Ammon's horn (tissue), 1 donor: ENCODE measurements at places on chromosomes 6 and 20.
A peak's percentile ranks its signal among the peaks of the same experiment; 100 is the strongest.

DNA sequence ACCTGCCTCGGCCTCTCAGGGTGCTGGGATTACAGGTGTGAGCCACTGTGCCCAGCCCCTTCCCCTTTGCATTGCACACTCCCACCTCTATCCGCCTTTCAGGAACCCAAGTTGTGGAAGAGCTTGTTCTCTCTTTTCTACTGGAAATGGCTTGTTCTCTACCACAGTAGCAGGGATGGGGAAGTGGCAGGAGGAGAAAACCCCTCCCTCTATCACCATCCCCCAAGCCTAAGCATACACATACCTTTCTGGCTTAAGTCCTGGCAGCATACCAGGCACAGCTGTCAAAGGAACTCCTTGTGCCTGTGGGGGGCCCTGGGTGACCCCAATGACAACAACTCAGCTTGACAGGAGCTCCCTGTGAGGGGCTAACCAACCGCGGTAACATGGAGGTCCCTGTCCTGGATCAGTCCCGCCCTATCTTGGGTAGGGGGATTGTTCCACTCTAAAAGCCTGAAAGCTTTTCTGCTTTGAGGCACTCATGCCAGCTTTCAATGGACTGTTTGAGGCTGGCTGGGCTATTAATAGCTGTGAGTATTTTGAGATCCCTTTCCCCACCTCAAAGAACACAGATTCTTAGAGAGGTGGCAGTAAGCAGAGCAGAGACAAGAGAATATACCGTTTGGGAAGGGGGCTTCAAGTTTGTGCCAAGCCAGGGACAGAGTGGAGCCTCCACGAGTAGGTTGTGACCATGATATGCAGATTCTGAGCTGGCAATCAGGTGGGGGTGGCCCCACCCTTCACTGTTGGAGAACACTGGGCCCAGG is 2.3 kb downstream of the KLHDC3 start:
- DNase-seq, result no peak

DNA sequence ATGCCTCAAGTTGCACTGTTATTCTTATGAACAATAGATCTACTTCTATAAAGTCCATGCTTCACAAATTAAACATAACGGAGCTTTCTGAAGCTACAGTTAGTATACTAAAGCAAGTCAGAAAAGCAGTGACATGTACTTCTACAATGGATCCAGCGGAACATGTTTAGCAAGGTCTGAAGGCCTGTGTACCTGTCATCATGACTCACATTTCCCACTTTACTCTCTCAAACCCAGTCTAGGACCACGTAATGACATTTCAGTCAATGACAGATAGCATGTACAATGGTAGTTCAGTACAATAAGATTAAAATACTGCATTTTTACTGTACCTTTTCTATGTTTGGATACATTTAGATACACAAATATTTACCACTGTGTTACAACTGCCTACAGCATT is 132.1 kb downstream of the MMS22L start:
- DNase-seq, result no peak

DNA sequence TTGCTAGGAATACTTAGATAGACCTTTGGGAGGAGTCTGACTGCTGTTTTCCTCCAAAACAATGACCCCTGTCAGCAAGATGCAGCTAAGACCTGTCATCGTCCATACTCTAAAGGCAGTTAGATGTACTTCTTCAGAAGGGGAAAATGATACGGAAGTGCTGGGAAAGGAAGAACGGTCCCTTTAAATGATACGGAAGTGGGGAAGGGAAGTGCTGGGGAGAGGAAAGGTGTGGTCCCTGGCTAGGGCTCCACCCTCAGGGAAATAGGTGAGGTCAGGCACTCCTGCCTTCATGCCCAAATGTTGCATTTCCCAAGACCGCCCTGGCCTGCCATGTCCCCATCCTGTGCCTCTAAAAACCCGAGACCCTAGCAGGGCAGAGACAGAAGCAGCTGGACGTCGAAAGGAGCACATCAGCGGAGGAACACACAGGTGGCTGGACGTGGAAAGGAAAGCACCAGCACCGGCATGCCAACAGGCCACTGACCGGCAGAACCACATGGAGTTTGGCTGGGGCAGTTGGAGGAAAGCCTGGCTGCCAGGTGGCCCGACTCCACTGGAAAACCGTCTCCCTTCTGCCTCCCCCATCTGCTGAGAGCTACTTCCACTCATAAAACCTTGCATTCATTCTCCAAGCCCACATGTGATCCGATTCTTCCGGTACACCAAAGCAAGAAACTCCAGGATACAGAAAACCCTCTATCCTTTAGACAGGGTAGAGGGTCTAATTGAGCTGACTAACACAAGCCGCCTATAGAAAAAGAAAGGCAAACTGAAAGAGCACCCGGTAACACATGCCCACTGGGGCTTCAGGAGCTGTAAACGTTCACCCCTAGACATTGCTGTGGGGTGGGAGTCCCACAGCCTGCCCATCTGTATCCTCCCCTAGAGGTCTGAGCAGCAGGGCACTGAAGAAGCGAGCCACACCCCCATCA is 94.6 kb downstream of the FAXC start:
- no peak for DNase-seq

DNA sequence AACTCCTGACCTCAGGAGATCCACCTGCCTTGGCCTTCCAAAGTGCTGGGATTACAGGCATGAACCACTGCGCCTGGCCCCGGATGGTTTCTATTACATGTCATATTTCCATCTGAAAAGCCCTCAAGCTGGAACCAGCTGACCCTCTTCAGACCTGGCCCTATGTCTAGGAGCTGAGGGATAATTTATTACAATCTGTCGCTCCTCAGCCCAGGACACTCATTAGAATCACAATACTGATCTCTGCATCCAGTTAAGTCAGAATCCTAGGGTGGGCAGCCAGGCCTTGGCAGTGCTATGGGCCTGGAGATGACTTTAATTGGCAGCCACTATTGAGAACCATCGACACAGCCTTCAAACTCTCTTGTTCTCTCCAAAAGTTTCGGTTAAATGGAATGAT is 162.6 kb upstream of the SNX9 start:
- no peak for DNase-seq

GRCh38 chr20:59151820-59152219 is 11.8 kb upstream of the ZNF831 start:
- DNase-seq, result no peak

- no peak for DNase-seq
These were observed 59.1 kb downstream of the ADGRF1 start for GRCh38 chr6:46983007-46983411.

GRCh38 chr20:18750735-18751134 is 62.8 kb upstream of the SCP2D1 start:
- no peak for DNase-seq

GRCh38 chr20:50814438-50815161 is 19.7 kb downstream of the BCAS4 start:
- DNase-seq, result no peak

GRCh38 chr20:43438578-43439316 is 18.9 kb upstream of the SRSF6 start:
- DNase-seq, result no peak

- peak; percentile 47 for DNase-seq
These were observed 148.5 kb downstream of the PHACTR3 start for GRCh38 chr20:59752704-59753460.

- DNase-seq, result no peak
These were observed 32.5 kb upstream of the MCUR1 start for GRCh38 chr6:13846841-13847240.

DNA sequence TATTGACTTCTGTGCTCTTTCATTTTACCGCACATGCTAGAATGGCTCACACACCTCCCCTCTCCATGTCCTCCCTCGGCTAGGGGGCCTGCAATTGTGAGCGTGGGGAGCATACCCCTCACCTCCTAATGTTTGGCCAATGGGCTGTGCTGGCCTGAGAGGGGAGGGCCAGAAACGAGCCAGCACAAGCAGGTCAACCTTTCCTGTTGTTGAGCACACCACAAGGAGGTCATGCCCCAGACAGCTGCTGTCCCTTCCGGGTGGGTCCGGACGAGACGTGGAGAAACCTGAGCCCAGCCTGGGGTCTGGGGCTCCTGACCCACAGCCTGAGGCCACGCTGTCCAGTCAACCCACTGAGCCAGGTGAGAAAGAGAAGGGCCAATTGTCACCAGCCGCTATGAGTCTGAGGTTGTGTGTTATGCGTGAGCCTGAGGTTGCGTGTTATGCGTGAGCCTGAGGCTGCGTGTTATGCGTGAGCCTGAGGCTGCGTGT is 77.4 kb downstream of the TTLL2 start:
- no peak for DNase-seq

- no peak for DNase-seq
These were observed 8.6 kb downstream of the CDC40 start for GRCh38 chr6:110188791-110189190.

DNA sequence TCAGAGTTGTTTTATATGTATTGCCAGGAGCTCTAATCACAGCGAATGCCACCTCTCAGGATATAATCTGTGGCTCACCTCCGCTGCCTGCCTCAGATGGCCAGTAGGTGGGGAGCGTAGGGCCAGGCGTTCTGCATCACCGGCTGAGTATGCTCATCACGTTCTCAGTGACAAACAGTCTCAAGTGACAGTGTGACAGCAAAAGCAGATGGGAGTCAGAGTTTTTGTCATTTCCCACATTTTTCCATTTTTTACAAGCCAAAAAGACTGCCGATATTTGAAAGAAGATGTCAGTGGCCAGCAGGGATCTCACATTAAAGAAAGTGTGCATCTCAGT is 208.7 kb downstream of the ALDH8A1 start:
- DNase-seq, result peak; percentile 76

- no peak for DNase-seq
These were observed 110.5 kb upstream of the DOK5 start for GRCh38 chr20:54364919-54365318.

DNA sequence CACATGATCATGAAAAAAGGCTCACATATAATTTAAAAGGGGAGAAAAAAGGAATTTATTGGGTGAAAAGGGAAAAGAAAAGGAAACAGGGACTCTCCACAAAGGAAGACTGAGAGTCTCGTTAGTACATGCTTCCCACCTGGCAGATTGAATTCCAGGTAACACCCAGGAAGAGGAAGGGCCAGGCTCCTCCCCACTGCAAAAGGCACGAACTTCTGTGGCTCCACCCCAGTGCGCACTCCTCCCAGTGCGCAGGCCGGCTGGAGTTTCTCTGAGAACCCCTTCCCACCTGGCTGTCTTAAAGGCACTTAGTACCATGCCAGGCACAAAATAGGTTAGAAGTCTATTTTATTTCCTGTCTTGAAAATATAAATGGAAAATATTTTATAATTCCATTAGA is 129.8 kb downstream of the COL12A1 start:
- DNase-seq, result no peak

DNA sequence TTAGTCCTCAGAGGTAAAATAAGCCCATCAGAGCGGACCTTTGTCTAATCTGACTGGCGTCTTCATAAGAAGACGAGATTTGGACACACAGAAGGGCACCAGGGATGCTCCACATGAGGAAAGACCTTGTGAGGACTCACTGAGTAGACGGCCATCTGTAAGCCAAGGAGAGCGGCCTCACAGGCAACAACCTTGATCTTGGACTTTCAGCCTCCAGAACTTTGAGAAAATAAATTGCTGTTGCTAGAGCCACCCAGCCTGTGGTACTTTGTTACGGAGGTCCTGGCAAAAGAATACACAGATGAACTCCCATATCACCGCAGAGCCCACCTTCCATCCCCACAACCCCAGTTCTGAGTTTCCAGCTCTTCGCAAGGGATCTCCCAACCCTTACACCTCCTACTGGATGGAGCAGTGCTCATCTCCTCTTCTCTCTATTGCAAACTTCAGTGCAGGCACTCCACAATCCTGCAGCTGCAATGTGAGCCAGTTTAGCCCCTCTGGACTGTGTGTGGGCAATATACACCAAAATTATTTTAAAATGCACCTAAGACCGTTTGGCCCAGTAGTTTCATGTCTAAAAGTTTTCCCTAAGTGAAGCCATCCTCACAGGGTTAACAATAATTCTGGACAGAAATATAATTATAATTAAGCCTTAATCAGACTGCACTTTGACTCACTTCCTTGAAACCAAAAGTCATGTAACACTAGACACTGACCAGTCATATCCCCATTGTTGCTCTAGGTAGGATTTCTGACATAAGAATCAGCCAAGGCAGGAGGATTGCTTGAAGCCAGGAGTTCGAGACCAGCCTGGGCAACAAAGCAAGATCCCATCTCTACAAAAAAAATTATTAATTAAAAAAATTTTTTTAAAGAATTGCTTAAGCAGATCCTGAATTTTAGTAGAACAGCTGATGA is 8.8 kb upstream of the TRIM31 start:
- no peak for DNase-seq
